Stimulated activated CD4-positive, alpha-beta T cell treated with anti-CD3 and anti-CD28 coated beads, Interleukin-4, amount 100 ng/mL, for 24 hours (primary cell): ENCODE measurements at places on chromosomes 2 and 18.

GRCh38 chr2:82811946-82812345 is 1647.1 kb downstream of the SUCLG1 start:
- no peak for DNase-seq

DNA sequence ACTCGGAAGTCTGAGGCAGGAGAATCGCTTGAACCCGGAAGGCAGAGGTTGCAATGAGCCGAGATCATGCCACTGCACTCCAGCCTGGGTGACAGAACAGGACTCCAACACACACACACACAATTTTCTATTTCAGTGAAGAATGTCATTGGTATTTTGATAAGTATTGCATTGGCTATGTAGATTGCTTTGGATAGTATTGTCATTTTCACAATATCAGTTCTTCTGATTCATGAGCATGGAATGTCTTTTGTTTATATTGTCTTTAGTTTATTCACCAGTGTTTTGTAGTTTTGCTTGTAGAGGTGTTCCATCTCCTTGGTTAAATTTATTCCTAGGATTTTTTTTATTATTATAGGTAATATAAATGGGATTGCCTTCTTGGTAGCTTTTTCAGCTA is 693.4 kb upstream of the SYT4 start:
- no peak for DNase-seq

DNA sequence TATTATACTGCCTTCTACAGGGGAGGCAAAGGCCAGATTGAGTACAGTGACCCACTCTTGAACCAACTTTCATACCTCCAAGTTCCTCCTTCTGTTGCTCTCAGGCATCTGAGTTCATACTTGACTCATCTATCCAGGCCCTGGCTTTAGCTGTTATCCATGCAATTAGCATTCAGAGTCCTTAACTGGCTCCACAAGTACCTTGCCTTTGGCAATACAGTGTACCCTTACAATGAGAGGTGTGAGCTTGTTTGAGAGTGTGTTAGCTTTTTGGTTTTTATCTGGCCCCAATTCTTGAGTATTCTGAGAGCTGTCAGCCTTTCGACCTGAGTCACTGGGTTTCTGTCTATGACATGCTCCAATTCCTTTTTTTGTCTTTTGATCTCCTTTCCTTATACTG is 60.2 kb downstream of the EHD3 start:
- no peak for DNase-seq

- DNase-seq: no peak
Observed at GRCh38 chr2:190159453-190159852, 96.9 kb upstream of the MSTN start.

GRCh38 chr2:75053484-75054112 is 95.2 kb downstream of the POLE4 start:
- DNase-seq: no peak

DNA sequence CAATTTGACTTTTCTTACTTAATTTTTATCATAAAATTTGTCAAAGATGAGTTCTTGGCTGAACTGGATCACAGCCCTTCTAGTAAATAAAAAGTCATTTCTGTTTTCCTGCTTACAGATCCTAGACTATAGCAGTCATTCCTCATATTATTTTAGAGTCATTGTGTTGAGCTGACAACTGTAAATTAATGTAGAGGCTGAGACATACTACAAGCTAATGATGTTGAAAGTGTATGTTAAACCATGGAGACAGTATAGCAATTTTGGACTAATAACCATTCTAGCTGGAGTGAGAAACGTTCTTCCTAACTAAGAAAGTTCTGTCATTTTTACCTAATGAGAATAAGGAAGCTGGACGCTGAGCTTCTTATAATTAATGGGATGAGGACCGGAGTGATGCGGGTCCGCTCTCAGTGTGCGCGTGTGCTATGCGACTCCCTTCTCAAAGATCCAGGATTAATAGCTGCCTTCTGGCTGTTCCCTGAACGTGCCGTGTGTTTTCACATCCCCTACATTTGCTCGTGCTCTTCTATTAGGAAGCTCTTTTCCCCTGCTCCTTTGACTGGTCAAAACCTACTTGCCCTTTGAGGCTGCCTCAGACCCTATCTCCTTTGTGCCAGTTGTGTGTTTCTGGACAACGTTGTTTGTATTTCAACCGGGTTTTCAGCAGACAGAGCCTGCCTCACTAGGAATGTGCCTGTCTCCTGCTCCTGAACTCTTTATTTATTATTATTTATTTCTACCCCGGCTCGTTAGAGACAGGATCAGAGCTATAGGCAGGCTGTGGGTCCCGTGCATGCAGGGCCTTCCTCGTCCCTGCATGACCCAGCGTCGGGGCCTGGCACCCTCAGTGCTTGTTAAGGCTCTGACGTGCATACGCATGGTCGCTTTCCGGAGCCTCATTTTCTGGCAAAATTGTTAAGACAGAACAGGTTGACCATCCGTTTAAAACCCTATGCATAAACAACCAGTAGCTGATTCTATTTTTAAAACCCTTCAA is 182.6 kb downstream of the DCDC2C start:
- DNase-seq: no peak

DNA sequence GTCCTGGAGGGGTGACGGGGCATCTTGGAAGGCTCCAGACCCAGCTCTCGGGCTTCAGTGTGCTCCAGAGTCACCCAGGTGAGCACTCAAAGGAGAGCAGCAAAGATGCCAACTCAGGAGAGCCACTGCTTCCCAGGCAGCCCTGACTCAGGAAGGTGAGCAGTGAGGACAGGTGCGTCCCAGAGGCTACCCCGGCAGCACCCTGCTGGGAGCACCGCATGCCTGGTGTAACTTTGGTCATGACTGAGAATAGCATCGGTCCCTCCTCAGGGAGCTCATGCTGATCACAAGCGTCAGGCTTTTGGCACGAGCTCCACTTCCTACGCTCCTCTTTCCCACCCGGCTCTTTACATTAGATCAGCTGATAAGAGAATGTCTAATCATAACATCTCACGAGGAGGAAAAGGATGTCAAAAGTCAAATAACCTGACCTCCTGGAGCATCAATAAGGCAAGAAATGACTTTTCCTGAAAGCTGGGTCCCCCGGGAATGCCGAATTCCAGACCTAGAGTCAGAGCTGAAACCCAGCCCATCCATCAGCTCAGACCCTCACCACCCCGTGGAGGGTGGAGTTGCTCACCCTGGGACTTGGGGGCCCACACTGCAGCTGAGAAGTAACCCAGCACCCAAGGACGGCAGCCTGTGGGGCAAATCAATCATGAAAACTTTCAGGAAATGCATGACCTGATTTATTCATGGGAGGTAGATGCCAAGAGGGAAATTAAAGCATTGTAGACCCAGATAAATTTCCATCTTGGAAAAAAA is 248.8 kb downstream of the ACKR3 start:
- DNase-seq: no peak

- DNase-seq: no peak
Observed at GRCh38 chr2:232204457-232204931, 174.1 kb upstream of the ALPP start.

DNA sequence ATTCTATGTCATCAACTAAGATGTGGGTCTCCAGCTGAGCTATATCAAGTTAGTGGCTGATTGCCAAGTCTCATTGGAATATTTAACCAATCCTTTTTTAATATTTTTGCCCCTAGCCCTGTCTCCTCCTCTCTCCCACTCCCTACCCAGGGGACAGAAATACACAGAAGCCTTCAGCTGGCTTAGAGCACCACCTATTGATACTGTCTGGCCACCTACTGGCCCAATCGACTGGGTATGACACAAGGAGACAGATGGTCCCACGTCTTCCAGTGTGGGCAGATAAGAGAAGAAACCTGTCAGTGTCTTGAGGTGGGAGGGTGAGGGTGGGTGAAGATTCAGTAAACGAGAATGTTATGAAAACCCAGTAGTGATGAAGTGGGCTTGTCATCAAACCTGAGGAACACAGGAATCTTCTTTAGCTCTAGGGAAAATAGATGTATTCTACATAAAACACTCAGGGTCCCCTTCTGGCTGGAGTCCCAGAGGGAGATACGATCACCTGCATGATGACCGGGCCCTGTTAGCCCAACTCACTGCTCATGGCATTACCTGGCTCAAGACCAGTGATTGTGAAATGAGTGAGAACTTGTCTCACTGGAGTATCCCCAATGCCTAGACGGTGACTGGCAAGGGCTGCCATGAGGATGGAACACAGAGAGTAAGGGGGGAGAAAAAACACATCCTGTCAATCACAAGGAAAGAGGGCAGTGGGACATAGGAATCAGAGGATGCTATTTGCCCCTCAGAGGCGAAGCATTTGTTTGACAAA is 26.7 kb downstream of the POLR1A start:
- DNase-seq: no peak

DNA sequence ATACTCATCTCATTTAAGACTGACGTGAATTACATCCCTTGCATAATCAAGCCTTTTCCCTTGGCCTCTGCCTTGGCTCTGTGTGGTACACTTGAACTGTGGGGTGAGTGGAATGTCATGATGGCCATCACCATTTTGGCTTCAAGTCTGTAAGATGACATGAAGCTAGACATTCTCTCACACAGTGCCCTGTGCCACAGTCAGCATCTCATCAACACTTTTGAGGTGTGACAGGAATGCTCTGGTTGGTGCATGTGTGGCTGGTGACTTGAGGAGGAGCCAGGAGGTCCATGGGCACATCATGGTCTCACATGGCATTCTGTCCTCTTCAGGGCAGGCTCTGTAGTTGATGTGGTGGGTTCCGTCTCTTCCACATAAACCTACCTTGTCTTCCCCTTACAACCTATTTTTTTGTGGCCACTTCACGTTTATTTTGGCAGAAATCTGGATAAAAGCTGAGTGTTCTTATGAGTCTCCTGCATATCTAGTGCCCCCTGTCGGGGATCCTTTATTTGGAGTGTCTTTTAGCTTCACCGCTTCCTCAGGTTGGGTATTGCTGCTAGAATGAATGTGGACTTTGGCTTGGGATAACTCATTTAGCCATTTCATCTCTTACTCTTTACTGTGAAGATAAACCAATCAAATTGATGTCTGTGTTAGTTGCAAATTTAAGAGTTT is 28.1 kb downstream of the MAP4K4 start:
- DNase-seq: no peak

DNA sequence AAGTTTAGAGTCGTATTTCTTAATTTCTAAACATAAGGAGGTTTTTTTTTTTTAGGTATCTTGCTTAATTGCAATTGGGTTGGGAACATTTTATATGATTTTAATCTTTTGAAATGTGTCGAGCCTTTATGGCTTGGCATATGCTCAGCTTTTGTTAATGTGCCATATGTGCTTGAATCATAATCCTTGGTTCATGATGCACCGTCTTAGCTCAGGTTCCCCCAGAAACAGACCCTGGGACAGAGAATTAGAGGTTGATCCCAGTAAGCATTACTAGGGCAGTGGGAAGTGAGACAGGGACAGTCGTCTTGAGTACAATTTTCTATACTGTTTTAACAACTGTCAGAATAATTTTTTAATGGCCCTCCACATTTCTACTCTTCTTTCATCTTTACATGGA is 9.3 kb downstream of the CHCHD5 start:
- no peak for DNase-seq

DNA sequence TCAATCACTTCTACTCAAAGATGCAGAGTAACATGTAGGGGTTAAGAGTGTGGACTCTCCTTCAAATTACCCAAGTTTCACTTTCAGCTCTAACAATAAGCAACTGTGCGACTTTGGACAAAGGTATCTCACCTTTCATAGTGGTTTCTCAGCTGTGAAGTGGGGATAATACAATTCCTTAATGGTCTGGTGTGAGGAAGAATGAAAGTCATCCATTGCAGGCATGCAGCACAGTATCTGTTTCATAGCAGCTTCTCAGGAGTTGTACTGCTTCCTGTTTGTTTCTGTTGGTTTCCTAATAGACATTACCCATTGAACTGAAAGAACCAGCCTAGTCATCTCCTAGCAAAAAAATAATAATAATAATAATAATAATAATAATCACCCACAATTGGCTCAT is 74.4 kb downstream of the DDX18 start:
- no peak for DNase-seq

GRCh38 chr2:3294069-3294468 is 83.5 kb downstream of the EIPR1 start:
- no peak for DNase-seq

- no peak for DNase-seq
Observed at GRCh38 chr18:43893001-43893637, 615.8 kb upstream of the SYT4 start.

- DNase-seq: no peak
Observed at GRCh38 chr2:113675875-113676274, 48.8 kb downstream of the RABL2A start.

GRCh38 chr2:126359494-126359893 is 296.5 kb upstream of the GYPC start:
- no peak for DNase-seq

DNA sequence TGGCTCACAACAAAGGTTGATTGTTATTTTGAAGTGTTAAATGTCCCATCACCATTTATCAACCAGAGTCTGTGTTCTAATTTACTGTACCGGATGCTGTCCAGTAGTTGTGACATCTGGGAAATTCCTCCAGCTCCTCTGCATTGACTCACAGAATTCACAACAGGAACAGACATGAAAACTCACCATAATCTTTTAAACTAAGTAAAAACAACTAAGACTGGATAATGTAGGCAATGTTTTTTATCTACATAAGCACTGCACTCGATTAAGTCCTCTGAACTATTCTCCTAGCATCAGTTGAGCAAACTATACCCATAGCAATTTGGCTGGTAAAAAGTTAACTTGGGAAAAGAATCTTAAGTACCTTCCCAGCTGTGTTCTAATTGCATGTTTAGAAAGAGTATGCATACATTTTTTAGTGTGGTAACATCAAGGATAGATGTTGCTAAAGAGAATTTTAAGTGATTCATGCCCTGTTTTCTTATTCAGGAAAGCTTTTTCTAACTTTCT is 42.9 kb upstream of the MYO1B start:
- DNase-seq: no peak

- no peak for DNase-seq
Observed at GRCh38 chr2:159044804-159045286, 76.4 kb downstream of the TANC1 start.

- DNase-seq: no peak
Observed at GRCh38 chr2:28635191-28635611, 116.4 kb upstream of the PPP1CB start.

DNA sequence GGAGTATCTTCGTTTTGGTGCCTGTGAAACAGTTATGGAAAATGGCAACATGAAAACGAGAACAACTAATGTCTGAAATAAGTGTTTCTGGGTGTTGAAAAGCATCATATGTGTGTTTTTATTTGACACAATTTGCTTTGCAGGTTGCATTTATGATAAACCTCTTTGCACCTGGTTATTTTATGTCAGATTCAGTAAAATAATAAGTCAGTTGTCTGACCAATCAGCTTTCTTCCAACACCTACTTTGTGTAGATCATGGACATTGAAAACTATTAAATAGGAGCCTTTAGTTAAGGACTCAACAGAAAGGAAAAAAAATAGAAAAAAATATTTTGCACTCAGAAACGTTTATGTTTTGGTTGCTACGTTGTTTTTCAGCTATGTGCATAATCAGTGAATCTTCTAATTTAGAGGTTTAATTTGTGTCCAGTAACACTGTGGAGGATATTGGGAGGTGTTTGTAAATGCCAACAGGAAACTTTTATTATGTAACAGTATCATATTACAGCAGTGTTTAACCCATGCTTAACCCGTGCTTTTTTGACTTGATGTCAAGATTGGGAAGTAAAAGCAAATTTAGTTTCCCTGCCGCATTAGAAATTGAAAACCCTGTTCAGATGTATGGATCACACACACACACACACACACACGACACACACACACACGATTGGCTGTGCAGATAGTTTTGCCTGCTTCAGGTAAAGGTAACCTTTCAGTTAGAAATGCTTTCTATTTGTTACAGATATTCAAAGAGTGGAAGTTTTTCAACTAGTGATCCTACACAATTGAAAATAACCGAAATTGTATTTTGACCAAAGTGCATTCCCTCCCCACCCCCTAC is 2.6 kb downstream of the PKP4 start:
- DNase-seq: no peak

- no peak for DNase-seq
Observed at GRCh38 chr2:240644859-240645301, 19.6 kb downstream of the GPR35 start.
